CD4-positive, alpha-beta T cell treated with Interleukin-17A for 4 hours (primary cell): ENCODE measurements at places on chromosomes 3 and 15.

DNA sequence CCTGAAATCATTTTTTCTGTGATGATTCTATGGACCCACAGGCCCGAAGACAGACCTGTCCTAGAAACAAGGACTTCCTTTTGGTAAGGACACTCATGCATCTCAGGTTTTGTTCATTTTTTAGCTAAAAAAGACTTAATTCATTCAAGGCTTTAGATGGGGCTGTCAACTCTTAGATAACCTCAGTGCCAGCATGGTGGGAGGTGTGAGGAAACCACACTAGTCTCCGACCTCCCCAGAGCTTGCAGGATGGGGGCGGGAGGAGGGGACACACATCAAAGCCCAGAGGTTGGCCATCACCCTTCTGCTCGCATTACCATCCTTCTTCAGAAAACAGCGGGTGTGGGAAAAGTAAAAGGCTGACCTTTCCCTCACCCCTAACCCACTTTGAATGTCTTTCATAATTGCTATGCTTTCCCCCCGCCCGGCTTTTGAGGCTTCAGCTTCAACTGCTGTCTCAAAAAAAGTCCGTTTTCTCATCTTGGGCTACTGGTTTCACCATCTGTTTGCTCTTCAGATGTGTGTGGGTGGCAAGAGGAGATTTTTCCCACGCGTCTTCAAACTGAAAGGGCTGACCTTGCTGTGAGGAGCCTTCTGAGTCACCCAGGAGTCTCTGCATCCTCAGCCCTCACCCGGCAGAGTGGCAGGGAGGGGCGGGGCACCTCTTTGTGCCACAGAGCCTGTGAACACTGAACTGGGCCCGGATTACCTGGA lies 27.6 kb upstream of the CXCR6 start:
- peak; percentile 84 for DNase-seq

DNA sequence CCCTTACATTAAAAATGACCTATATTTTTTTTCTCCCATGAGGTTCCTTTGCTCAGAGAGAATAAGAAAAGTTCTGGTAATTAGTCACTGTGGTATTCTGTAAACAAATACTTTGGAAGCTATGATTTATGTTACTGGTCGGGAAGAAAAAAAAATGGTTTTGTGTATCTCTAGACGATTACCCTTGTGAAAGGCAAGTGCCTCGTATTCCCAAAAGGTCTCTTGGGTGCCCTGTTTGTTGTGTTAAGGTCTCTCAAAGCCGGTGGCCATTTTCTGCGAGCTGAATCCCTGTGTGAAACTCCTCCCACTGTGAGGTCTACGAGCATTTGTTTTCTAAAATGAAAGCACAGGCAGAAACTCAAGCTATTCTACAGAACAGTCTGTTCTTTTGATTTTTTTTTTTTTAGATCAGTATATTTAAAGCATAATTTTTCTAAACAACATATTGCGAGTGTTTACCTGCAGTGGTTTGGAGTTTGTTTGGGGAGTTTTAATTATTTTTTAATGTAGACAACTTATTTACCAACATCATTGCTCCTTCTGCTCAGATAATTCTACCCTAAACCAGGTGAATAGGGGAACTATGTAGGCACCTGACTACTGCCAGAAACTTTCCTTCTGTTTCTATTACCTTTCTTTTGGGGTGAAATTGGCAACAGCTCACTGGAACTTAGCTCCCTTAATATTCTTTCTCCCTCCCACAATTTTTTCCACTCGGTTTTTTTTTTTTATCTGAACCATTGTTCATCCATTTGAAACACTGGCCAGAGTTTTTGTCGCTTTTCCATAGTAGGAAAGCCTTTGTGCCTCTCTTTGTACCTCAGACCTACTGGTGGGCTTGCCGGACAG lies 44.0 kb downstream of the ZBTB38 start:
- peak; percentile 64 for DNase-seq

GRCh38 chr3:23819599-23820360 lies 14.0 kb downstream of the UBE2E1 start:
- no peak for DNase-seq

GRCh38 chr15:33142708-33143107 lies 51.8 kb downstream of the FMN1 start:
- no peak for DNase-seq

DNA sequence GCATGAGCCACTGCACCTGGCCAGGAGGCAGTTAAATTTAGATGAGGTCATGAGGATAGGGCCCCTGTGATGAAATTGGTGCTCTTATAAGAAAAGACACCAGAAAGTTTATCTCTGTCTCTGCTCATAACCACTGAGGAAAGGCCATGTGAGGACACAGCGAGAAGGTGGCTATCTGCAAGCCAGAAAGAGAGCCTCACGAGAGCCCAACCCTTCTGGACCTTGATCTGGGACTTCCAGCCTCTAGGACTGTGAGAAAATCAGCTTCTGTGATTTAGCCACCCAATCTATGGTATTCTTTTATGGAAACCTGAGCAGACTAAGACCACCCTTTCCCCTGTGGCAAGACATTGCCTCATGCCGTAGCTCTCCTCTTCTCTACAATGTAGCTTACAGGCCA lies 337.6 kb downstream of the THSD4 start:
- no peak for DNase-seq

GRCh38 chr15:94272251-94272898 lies 41.0 kb downstream of the MCTP2 start:
- DNase-seq: no peak

DNA sequence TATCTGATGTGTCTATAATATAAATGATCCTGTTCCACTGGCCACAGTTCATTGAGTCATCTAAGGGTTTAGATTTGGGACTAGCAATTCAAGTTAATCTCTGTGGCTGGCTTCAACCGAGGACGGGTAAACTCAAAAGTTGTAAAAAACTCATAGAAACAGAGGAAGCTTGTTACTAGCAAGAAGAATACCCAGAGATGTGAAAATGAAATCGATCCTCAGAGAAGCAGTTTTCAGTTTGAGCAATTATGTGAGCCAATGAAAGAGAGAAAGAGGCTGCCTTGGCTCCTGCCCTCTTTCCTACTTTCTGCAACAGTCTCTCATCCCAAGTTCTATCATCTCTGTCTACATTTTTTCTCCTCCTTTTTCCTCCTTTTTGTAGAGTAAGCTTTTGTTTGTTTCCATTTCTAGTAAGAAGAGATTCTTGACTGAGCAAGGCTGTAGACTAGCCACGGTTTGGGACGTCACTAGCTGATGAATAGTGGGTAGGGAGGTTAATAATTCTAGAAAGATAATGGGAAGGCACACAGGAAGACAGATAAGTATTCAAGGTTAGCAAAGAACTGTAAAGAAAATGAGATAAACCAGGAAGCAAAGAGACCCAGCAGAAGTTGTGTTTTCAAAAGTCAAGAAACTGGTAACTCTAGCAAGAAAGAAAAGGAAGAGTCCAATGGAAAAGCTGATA lies 298.9 kb upstream of the NR2F2 start:
- DNase-seq: no peak

DNA sequence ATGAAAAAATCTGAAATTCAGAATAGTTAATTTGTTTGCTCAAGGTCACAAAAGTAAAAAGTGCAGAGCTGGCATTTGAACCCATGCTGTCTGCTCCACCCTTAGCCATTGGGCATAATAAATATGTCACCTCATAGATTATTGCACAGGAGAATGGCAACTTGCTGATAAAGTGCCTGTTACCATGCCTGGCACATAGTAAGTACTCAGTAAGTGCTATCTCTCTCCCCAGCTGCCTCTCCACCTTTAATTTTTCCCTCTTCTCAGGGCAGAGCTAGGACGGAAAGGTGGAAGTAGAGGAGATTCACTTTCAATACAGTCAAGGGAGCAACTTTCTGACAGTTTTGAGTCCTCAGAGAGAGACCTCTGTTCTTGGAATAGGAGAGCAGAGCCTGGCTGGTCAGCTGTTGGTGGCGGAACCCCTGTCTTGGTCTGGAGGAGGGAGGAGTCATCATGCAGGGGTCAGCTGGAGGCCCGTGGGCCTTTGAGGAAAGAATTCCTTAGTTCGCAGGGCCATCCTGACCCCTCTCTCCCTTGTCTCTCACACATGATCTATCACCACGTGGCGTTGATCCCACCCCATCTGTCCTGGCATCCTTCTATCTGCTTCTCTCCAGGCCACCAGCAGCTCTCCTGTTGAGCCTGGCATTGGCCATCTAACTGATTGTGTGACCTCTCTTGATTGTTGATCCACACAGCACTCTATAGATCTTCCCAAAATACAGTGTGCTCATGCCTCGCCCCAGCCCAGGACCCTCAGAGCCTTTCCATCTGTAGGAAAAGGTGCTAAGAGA lies 149.3 kb downstream of the RPLP1 start:
- DNase-seq: no peak

- no peak for DNase-seq
Observed at GRCh38 chr3:77468626-77469020, 428.7 kb downstream of the ROBO2 start.

GRCh38 chr15:99628374-99629001 lies 62.7 kb downstream of the MEF2A start:
- no peak for DNase-seq

GRCh38 chr15:52558196-52558595 lies 10.6 kb downstream of the ARPP19 start:
- peak; percentile 44 for DNase-seq

- DNase-seq: no peak
Observed at GRCh38 chr15:78201281-78202190, 32.8 kb downstream of the ACSBG1 start.

DNA sequence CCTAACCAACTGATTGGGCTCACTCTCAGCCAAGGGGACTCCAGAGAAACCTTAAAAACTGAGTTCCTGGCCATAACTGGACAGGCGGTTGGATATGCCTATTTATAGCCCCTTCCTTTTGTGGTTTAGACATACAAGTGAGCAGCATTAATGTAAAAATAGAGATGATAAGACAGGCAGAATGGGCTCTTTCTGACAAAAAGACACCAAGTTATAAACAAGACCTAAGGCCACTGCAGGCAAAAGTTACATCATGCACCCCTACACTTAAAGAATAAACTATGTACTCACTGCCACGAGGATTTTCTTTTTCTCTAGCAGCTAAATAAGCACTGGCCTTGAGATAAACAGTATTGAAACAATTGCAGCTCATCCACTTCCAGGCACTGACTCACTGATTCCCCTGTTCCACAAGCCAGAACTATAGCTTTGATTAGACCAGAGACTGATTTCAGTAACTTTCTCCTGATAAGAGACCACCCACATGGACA lies 30.1 kb downstream of the SUCNR1 start:
- no peak for DNase-seq

- DNase-seq: peak; percentile 40
Observed at GRCh38 chr3:141379250-141379966, 11.1 kb downstream of the ZBTB38 start.

- DNase-seq: no peak
Observed at GRCh38 chr15:48380198-48380597, 49.0 kb downstream of the DUT start.

- DNase-seq: no peak
Observed at GRCh38 chr3:70805061-70805889, 492.8 kb upstream of the MDFIC2 start.

DNA sequence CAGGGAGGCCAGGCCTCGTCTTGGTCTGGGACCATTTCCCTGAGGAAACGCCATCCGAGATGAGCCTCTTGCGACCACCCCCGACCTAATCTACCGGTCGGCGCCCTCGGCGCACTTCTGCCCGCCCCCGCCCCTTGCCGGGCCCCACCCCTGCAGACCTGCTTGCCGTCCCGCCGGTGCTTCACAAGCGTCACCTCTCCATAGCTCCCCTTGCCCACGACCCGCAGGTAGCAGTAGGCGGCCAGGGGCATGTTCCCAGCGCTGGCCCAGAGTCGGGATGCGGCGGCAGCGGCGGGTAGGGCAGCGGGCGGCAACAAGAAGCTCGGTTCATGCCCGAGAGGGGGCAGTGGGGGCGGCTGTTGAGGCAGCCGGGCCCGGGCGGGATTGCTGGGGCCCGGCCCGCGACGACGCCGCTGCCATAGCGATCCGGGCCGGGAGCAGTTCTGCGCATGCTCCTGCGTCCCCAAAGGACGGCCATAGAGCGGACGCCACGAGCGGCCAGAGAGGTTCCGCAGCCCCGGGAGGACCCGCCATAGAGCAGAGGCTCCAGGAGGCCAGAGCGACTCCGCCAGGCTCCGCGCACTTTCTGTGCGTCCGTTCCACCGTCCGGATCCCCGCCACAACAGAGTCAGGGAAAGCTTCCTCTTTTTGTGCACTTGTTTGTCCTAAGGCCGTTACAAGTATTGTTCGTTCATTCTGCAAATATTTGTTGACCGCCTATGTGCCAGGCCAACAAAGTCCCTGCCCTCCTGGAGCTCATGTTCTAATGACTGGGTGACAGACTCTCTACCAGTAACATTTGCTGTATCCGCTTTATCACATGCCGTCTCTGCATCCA lies at the start of gene NEK4:
TSS of gene NEK4 (minus strand) at position 445 of the 838 bp plus-strand sequence. CDS start at position 251, 194 bp downstream.
- DNase-seq: peak; percentile 90

DNA sequence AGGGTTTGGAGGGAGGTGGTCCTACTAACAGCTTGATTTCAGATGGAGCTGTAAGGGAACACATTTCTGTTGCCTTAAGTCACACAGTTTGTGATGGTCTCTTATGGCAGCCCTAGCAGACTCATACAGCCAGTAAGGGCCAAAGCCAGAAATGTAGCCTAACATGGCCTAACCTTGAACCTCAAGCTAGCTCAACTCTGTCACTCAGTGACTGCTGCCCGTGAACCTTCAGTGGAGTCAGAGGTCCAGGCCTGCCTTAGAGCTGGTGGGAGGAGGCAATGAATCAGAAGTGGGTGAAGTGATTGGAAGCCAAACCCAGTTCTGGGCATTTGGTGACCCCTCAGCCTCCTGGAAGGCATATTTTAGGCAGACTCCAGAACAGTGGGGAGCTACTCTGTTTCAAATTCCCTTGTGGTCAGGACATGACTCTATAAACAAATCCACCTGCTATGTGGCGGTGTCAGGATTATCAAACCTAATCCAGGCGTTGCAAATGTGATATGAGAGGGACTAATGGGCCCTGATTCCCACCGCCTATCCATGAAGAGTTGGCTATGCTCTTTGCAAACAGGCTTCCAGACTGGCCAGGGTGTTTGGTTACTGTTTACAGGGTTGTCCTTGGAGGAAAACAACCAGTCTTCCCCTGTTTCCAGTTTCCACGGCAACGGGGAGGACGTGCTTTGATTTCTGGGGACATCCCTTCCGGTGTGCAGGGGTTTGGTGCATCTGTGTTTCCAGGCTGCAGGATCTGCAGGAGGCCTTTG lies 105.9 kb upstream of the AGBL1 start:
- no peak for DNase-seq

DNA sequence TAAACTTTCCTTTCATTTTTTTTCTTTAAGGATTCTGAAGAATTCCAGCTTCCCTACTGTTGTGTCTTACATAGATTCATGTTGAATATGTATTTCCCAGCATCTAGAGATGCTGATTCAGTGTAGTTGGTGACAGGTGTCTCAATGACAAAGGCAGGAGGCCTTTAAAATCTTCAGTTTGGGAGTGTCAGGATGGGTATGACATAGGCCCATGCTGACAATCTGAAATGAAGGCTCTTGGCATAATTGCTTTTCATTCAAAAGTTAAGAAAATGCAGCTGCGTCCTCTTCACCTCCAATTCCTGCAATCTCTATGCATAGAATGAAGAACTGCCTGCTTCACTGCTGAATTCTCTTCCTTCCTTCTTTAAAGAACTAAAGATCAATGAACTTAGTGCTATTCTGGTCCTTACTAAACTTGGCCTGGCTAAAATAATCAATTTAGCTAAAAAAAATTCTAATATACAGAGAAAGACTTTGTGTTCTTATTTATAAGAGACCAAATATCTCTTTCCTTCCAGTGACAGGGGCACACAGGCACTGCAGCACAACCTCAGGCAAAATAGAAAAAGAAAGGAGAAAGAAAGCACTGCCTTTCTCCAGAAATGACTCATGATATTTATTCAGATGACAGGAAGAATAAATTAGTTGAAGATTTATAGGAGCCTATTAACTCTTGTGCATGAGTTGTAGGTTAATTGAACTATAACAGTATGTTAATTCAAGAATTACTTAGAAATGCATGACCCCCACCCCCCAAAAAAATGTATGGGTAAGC lies 152.6 kb upstream of the GBE1 start:
- no peak for DNase-seq
